ENCODE measurements at places on chromosomes 12 and 14. TPM values are rescaled to one million over a fixed set of nuclear protein-coding genes. Genes with fewer than 3 reads are reported as not detected.

GRCh38 chr14:39884091-39884490 lies 451.9 kb upstream of the FBXO33 start:
- no peak for DNase-seq

The GUCY2C gene
- not detected for total RNA-seq

DNA sequence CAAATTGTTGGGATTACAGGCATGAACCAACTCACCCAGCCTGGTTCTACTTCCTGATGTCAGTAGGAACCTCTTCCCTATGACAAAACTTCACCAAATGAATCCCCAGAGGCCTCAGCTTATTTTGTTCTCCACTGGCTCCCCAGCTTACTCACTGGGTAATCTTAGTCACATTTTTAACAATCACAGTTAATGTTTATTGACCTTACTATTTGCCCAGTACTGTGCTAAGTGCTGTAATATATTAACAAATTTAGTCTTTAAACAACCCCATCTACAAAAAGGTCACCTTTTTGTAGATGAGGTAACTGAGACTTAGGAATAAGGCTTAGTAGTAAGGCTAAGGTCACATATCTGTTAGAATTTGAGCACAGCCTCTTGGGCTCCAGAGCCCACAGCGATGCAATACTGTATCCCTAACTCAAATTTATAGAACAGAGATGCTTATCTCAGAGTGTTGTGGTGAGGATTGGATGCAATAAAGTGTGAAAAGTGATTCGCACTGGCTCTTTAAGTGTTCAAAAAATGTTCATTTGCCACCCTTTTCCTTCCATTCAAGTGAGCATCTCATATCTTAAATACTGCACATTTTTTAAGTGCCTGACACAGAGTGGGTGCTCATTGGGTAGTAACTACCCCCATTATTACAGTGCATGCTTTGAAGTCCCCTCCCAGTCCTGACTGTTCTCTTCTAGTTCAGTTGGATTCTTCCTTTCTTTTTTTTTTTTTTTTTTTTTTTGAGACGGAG lies 146.4 kb upstream of the ARHGAP5 start:
- no peak for DNase-seq

DNA sequence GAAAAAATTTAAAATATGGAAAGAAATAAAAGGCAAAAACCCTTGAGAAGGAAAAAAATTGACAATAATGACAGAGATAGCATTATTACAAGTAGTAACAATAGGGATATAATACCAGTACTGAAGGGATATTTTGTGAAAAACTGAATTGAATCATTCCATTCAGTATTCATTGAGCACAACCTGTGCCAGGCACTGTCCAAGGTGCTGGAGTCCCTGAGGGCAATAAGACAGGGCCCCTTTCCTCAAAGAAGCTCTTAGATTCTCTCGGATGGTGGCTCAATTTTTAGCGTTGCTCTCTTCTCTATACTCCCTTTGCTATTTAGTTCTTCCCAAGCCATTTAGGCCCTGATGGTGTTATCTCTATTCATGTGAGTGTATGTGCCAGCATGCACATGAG lies 34.3 kb upstream of the GAS2L3 start:
- peak; percentile 43 for DNase-seq

GRCh38 chr12:112710414-112710813 lies 81.1 kb upstream of the RPH3A start:
- DNase-seq = no peak

DNA sequence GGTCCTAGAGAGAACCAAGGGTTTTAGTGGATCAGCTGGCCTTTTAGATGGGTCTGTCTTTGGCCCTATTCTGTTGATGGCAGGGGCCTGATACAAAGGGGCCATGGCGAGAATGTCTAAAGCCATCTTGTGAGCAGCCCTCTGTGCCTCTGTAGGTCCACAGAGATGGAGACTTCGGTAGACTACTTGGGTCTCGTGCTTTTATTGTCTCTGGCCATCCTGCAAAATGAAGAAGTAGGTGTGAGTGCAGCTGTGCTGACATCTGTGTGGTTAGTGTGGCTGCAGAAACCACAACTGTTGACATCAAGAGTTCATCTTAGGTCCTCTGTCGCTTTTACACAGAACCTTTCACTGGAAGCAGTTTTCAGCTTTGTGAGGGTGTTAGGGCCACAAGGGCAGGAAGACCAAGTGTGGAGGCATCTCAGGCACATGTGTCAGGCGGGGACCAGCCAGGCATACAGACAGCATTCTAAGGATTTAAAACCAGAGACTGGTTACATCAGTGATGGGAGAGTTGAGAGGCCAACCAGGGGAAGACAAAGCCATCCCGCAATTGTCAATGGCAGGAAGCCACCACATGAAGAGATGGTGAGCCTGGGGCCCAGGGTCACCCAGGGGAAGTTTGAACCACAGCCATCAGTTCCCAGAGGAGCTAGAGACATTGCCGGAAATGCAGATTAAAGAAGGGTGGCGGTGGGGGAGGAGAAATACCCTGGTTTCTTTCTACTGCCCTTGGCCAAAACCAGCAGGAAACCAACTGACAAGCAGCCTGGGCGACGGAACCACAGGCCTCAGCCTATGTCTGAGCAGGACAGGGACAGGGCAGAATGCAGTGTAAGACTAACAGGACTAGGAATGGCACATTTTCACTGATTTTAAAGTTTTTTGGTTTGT lies 13.0 kb upstream of the TPCN1 start:
- peak; percentile 94 for DNase-seq

The PLBD1 gene
- not detected for total RNA-seq

The KLRB1 gene
- 30.2 TPM for total RNA-seq

GRCh38 chr12:103548622-103549601 lies 38.2 kb upstream of the STAB2 start:
- peak; percentile 83 for DNase-seq

DNA sequence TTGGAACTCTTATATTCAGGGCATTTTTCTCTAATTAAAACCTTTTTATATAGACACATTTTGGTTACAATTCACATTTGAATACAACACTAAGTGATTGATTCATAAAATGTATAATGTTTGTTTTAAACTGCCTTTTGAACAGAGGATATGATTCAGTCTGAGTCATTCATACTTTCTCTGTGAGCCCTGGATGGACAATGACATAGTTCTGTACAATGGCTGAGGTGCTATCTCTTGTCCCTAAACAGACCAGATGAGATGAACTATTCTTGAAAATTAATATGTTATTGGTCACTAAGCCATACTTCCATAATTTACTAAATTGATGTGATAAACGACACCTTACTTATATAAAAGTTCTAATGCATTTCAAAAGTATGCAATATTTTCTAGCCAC lies 199.7 kb upstream of the ATXN7L3B start:
- DNase-seq = no peak

DNA sequence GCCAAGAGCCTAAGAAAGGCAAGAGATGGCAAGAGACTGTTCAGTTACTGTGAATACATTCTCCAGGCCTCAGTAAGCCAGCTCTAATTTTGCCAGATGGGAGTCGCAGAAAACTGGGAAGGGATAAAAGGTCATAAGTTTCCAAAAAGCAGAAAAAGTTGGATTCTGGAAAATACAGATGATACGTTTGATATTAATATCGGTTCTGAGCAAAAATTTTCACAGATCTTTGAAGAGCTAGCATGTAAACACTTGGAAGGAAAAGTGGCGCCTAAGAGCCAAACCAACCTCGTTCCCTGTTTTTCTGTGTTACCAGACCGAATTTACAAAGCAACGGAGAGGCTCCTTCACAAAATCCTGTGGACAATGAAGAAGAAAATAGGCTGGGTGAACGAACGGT lies 7.8 kb upstream of the EML1 start:
- no peak for DNase-seq

GRCh38 chr14:56491299-56492285 lies 88.0 kb upstream of the TMEM260 start:
- DNase-seq = peak; percentile 43

The CLEC2B gene
- total RNA-seq = 55.1 TPM

The KCNH5 gene
- not detected for total RNA-seq

The GALNT9 gene
- not detected for total RNA-seq

DNA sequence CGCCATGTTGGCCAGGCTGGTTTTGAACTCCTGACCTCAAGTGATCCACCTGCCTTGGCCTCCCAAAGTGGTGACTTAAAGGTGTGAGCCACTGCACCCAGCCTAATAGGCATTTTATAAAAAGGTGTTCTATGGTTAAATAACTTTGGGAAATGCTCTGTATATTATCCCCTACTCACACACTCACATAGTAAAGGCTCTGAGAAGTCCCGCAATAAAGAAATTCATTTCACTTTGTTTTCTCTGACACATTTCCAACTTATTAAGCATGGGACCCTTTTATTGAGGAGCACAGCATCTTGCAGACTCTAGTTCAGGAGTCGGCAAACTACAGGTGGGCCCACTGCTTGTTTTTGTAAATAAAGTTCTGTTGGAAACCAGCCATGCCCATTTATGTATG lies 63.9 kb downstream of the RNFT2 start:
- no peak for DNase-seq

- DNase-seq = no peak
Measured at GRCh38 chr12:9148926-9149325, 33.2 kb upstream of the A2M start.

DNA sequence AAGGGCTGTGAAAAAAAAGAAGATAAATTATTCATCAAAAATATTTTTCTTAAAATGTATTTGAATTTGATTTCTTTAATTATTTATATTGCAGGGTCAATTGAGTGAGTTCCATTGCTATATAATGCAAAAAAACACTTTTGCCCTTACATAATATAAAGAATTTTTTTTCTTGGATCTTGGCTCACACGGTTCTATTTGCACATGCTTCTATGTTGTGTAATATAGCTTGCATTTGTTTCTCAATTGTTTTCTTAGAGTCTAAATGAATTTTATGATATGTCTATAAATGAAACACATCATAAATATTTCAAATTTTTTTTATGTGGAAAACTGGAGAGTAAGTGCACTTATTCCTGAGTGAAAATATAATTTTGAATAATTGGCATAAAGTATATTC lies 694.2 kb downstream of the SLC6A15 start:
- DNase-seq = no peak

DNA sequence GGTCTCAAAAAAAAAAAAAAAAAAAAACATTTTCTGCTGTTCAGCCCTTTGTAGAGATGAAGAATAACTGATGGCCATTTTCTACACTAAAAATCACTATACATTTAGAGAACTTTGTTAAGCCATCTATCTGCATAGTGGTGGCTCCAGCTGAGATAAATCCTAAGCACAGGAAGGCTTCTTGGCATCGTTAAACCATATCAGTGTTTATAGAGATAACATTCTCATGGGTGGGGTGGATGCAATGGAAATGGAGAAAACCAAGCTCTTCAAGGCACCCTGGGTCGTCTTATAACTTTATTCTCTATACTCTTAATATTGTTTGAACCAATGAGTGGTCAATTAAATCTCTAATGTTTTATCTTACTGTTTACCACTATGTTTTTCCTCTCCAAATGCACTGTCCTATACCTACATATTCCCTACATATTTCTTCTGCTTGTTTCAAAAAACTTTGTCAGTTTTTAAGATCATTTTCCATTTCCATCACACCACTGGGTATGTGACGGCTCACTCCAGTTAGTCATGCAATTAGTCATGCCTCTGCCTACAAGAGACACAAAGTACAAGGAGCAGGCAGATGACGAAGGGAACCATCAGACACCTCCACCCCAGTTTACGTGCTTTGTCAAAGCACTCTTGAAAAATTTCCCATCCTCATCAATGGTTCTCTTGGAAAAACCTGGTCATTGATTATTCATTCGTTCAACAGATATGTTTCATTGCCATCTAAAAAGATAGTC lies 119.3 kb upstream of the OVCH1 start:
- DNase-seq = no peak

DNA sequence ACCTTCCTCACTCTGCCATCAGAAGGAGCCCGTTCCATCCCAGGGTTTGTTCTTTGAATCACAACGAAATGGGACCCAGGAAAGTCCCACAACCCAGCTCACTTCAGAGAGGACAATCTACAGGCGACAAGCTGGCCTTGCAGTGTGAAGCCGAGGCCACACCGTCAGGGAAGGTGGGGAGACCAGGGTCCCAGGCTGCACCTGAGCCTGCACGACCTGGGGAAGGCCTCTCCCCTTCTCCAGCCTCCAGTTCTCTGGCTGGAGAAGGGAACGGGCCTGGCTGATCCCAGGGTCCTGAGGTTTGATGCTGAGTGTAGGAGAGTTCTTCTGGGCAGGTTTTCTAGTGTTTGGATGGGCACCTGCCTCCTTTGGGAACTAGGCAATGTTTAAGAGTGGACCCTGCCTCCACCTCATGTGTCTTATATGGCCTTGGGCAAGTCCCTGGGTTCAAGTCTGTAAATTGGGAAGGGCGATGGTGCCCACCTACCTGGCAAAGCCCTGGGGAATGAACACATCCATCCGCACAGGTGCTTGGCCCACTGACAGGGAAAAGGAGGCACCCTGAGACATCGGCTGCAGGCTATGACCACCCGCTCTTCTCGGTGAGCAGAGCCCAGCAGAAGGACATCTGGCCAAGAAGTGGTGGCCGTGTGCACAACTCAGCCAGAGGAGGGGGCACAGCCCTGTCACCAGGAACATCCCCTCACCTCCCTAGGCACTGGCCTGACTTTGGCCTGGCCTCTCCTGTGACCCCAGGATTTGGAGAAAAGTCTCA lies 77.9 kb upstream of the BCL11B start:
- no peak for DNase-seq

- no peak for DNase-seq
Measured at GRCh38 chr14:79016828-79017505, 846.8 kb downstream of the NRXN3 start.

GRCh38 chr14:88551094-88551870 lies 3.5 kb downstream of the PTPN21 start:
- DNase-seq = peak; percentile 46

The KLRD1 gene
- total RNA-seq = 95.9 TPM

The LBHD2 gene
- not detected for total RNA-seq

DNA sequence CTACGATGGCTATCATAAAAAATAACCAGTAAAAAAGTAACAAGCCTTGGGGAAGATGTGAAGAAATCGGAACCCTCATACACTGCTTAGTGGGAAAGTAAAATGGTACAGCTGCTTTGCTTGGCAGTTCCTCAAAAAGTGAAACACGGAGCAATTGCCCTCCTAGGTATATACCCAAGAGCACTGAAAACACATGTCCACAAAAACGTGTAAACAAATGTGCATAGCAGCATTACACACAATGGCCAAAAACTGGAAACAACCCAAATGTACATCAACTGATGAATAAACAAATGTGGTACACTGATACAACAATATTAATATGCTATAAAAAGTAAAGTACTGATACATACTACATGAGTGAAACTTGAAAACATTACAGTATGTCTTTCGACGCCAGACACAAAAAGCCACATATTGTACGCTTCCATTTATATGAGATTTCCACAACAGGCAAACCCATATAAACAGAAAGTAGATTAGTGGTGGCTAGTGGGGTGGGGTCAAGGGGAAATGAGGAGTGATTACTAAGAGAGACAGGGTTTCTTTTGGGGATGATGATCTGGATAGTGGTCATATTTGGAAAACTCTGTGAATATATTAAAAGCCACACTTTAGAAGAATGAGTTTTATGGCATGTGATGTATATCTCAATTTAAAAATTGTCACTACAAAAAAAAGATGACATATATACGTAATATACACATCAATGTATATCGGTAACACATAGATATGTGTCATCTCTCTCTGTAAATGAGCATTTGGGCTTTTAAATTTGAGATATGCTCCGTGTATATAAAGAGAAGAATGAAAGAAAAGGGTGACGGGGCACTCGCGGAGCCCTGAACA lies 996 bp downstream of the SLC41A2 start:
- DNase-seq = no peak

- no peak for DNase-seq
Measured at GRCh38 chr12:132649226-132649945, 30.8 kb downstream of the P2RX2 start.
